ENCODE measurements at places on chromosomes 5 and 9. TPM values are rescaled to one million over a fixed set of nuclear protein-coding genes. Genes with fewer than 3 reads are reported as not detected.

Gene PCDHGA2
- 0.21 TPM for total RNA-seq

Gene PAEP
- total RNA-seq, result not detected

Gene NME5
- 1.7 TPM for total RNA-seq

DNA sequence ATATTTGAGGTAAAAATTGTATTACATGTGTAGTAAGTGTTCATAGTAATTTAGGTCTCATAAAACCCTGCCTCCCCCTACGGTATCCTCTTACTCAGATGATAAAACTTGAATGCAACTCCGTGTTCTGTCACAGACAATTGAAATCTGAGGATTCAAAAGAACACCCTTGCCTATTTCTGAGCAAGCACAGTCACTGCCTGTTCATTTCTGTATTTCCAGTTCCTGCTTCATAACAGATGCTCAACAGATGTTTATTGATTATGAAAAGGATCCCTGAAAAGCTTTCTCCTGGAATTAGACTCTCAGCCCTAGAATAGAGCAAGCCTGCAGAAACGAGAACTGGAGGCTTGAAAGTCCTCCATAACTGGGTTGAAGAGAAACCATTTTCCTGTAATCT, 144.1 kb upstream of the SPEF2 start:
- no peak for DNase-seq
